RPMI7951 (cell line): ENCODE measurements at places on chromosomes 2 and 18.
A peak's percentile ranks its signal among the peaks of the same experiment; 100 is the strongest.

- no peak for DNase-seq
These were observed 157.9 kb downstream of the PXDN start for GRCh38 chr2:1586251-1586922.

- no peak for DNase-seq
These were observed 84.3 kb downstream of the TNS1 start for GRCh38 chr2:217918308-217919024.

DNA sequence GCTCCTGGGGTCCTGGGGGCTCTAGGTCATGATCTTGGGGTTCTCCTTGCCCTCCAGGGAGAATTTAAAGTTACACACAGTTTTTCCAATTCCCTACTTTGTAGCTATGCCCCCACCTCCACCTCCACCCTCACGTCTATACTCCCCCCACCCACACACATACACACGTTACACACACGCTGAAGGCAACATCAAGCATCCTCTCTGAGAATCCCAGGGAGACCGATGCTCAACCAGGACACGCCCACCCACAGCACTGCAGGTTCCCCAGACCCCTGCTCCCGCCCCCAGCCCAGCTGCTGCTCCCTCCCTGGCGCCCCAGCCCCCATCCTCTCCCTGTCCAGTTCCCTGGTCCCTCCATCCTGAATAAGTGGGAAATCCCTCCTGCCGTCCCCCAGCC, 6.4 kb upstream of the TNS1 start:
- DNase-seq, result no peak

GRCh38 chr2:235990344-235990743, 177.8 kb downstream of the GBX2 start:
- no peak for DNase-seq

DNA sequence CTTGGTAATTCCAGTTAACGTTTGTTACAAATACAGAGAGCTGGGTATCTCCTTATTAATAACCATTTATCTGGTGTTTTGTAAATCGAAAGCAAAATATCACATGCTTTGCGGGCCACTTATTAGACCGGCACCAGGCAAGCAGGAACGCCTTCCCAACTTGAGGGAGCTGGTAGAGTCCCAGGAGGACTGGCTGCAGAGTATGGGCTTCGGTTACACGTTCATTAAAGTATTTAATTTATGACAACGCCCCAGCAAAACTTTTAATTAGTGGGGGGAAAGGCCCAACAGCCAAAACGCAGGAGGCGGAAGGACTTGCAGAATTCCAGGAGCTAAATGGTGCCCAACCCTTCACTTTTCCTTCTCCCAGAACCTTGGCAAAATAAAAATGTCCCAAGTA, 3.7 kb downstream of the SMAD7 start:
- no peak for DNase-seq

DNA sequence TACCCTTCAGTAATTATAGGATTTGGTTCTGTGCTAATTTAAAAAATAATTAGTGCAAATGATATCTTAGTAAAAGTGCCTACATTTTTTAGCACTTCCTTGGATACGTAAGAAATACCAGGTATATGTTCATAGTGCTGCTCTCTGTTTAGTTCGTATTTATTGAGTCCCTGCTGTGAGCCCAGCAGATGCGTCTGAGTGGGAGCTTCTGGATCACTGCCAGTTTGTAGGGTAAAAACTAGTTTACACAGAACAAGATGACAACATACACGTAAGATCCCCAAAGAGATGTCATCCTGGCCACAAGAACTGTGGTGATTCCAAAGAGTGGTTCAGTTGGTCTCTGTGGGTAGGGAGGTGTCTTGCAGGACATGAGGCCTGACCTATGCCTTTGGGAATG, 103.2 kb downstream of the CTIF start:
- DNase-seq, result no peak

DNA sequence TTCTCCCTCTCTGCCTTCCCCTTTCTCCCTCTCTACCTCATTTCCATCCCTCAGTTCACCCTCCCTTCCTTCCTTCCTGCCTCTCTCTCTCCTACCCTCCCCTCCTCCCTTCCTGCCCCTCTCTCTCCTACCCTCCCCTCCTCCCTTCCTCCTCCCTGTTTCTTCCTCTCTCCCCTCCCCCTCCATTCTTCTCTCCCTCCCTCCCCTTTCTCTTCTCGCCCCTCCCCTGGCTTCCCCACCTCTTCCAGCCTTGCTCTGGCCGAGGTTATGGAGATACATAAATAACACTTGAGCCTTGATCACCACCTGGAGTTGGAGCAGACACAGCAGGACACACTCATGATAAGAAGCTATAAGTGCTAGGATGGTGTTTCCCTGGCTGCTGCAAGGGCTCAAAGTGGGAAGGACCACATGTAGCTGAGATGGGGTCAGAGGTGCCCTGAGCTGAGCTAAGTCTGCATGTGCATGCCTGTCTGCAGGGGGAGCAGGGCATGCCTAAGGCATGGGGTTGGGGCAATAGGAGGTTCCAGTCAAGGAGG, 326.1 kb upstream of the HS6ST1 start:
- no peak for DNase-seq

DNA sequence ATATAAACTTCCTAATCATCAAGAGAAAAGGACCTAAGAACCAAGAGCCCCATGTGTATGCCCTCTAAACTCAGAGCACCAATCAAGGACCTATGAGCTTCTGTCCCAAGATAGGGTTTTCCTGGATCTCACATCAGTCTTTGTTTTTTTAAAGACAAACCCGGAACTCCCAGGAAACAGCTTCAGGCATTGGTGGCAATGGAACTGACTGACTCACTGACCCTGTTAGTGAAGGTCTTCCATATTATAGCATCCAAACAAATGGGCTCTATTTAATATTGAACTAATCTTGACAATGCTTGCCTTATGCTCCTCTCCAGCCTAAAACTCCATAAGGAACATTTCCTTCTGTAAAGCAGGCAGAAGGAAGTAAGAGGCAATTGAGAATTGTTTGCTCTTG, 63.5 kb upstream of the RPE start:
- DNase-seq, result peak; percentile 61

GRCh38 chr18:62885804-62886203, 170.5 kb downstream of the PHLPP1 start:
- no peak for DNase-seq

GRCh38 chr2:75709297-75709696, 1.4 kb downstream of the GCFC2 start:
- DNase-seq, result no peak

GRCh38 chr2:39479696-39480095, 42.6 kb upstream of the MAP4K3 start:
- DNase-seq, result no peak

DNA sequence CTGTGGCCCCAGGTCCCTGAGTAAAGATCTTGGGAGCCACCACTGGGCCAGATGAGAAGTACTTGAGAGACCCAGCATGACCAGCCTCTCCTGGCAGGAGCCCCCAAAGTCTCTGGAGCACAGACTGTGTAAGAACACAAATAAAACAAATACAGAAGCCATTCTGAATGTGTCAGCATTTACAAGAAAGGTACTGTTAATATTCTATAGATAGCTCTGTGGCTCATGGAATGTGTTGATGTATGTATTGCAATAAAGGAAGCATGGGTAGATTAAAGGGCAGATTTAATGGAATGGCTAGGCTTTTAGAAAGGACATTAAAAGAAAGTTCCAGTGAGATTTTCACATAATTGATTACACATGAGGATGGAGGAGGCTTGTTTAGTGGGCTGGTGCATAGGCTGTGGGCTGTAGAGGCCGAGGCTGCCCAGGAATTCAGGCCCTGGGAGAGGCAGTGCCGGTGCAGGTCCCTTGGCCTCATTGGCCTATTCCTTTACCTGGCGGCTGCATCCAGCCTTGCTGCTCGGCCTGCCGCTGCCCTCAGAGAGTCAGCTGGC, 127.7 kb upstream of the DLX2 start:
- no peak for DNase-seq

DNA sequence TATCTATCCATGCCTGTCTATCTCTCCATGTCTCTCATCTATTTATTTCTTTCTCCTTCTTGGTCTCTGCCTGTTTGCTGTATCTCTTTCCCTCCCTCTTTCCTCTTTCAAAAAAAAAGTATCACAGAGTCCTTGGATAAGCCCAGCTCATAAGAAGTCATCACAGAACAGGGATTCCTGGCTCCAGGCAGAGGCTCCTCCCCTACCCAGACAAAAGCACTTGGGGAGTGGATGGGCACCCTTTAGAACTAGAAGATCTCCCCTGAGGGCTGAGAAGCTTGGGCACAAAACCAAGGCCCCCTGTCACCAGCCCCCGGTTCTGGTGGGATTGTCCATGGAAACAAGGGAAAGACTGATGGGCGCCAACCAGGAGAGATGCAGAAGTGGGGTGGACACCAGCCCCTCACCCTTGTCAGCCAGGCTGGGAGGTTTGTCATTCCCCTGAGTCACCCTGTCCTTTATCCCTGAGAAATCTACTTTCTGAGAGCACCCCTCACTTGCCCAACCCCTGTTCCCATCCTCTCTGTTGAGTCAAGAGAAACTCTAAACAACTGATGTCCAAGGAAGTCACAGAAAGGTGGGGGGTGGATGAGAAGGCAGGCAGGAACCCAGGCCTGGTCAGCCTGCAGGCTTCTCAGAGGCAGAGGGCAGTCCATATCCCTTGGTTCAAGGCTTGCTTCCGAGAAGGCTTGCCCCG, 127.1 kb downstream of the TNS1 start:
- DNase-seq, result no peak

DNA sequence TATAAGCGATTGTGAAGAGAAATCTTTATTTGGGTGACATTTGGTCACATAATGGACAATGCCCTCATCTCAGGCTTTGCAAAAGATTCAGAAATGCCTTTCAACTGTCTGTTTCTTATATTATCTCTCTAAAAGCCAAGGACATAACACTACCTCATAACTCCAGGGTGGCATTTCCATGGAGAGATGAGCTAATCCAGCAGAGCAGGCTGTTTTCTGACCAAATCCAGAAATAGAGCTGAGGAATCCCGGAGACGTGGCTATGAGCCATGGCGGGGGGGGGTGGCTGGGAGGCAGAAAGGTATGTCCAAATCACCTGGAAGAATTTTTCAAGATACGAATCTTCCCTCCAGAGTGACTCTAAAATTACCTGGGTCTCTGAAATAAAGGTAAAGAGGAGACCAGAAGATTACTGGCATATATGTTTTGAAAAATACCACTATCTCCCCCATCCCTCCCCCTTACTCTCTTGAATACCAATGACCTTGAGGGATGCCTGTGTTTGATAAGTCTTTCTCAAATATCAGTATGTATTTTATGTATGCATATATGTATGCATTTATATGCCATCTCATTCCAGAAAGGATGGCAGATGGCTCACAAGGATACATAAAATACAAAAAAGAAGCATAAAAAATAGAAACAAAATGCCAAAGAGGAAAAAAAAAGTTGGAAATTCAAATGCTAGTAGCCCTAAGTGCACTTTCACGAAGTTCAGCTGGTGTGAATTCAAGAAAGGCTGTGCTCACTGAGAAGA, 296.0 kb upstream of the MGAT5 start:
- no peak for DNase-seq

GRCh38 chr18:58671632-58672564, 633 bp downstream of the MALT1 start:
- DNase-seq, result peak; percentile 37

DNA sequence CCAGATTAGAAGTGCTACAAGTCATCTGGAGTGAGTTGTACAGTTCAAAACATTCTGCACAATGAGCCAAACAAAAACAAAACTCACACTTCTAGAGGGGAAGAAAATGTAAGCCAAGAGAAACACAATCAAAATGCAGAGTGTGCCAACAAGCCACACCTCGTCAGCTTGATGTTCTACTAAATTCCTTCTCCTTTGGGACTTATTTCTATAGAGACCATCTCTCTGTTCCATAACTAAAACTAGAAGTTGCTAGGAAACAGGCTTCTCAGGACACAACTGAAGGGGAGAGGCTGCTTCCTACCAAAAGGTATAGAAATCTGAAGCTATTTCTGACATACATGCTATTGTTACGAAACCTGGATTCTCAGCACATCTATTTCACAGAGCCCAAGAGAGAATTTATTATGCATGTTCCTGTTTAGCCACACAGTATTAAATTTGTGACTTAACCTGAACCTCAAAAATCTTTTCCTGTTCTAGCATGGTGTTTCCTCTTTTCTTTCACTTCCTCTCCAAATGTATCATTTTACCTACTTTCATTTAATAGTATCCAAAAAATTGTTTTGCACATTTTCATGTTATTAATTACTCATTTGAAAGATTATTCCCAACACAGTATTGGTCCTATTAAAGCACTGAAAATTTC, 211.4 kb upstream of the CCDC150 start:
- DNase-seq, result no peak

GRCh38 chr2:189541591-189541990, 39.0 kb downstream of the SLC40A1 start:
- no peak for DNase-seq

DNA sequence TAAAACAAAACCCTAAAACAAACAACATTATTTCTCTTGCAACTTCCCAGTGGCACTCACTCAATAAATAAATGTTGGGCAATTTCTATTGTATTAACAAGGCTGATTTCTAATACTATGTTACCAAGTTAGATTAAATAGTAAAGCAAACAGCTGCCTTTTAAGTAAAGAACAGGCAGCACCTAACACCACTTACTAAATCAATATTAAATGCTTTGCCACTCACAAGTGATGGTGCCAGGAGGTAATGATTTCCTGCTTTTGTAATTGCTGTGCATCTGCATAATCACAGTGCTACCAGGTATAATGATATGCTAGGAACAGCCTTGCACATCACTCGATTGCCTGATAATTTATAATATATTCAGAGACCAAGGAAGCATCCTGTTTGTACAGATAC, 276.5 kb downstream of the NBAS start:
- no peak for DNase-seq

- peak; percentile 42 for DNase-seq
These were observed 78.9 kb downstream of the EHD3 start for GRCh38 chr2:31312898-31313297.

- DNase-seq, result no peak
These were observed 422.8 kb downstream of the SETBP1 start for GRCh38 chr18:45103319-45104048.

GRCh38 chr2:195706161-195706900, 49.3 kb downstream of the SLC39A10 start:
- no peak for DNase-seq

DNA sequence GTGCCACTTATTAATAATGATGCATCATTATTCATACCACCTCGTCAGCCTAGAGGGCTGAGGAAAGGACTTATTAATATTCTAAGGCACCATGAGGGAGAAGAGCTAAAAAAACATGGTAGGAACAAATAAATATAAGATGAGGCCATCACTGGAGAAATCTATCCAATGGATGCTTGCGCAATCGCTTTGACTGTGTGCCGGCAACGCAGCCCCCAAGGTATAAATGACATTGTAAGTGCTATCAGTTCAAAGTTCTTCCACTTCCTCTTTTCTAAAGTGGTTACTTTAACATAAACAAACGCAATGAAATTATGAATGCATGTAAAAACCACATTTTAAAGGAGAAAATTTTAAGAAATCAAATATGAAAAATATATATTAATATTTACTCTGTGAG, 164.6 kb downstream of the EIPR1 start:
- DNase-seq, result no peak

DNA sequence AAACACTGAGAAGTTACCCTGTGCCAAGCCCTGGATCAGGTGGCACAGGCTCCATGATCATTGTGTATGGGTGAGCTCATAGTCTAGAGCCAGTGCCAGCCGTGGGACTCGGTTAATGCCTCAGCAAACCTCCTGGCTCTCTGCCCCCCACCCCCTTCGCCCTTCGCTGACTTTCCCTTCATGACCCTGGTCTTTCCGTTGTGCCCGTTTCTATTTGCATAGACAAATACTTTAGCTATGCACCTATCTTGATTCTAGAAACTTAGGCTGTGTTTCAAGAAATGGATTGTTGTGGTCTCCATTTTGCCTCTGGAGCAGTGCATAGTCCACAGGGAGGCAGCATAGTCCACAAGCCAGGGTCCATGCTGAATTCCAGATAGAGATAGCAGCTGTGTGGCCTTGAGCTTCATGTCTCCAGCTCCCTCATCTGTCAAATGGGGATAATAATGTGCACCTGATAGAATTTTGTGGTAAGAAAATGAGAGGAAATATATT, 44.8 kb upstream of the KDM3A start:
- DNase-seq, result peak; percentile 63
